ENCODE measurements at places on chromosomes 11 and 22.

GRCh38 chr22:29727131-29727523 is 7.3 kb downstream of the CABP7 start:
- DNase-seq, result no peak

DNA sequence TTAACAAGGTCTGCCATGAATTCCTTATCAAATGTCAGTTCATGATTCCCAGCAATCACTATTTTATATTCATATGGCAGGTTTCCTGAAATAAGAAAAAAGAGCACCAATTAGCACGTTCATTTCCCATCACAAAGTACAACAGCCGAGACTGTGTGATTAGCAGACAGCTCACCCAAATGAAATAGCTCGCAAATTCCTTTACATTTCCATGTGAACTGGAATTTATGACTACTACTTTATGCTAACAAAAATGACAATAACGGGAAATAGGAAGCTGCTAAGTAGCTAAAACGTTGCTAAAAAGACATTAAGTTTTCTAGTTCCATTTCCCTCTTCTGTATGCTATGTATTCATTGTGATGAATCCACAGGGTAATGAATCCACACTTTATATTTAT is 90.7 kb downstream of the MPPED2 start:
- DNase-seq, result no peak

- DNase-seq, result no peak
Observed at GRCh38 chr11:124475265-124475664, 29.8 kb upstream of the OR8B8 start.

DNA sequence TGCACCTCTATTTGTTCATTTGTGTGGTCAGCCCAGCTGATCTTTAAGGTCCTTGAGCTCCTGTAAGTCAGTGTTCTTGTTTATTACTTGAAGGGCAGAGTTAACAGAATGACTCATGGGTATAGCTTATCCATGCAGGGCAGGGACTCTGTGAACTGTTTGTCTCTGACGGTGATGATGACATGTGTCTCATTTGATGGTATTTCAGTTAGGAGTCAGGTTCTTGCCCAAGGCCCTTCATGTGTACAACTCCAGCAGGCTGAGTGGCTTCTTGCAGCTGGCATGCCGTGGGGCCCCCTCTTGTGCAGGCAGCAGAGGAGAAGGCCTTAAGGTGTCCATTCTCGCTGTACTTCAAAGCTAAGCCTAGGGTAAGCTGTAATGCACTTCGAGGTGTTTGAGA is 165.1 kb downstream of the DBX1 start:
- DNase-seq, result no peak

DNA sequence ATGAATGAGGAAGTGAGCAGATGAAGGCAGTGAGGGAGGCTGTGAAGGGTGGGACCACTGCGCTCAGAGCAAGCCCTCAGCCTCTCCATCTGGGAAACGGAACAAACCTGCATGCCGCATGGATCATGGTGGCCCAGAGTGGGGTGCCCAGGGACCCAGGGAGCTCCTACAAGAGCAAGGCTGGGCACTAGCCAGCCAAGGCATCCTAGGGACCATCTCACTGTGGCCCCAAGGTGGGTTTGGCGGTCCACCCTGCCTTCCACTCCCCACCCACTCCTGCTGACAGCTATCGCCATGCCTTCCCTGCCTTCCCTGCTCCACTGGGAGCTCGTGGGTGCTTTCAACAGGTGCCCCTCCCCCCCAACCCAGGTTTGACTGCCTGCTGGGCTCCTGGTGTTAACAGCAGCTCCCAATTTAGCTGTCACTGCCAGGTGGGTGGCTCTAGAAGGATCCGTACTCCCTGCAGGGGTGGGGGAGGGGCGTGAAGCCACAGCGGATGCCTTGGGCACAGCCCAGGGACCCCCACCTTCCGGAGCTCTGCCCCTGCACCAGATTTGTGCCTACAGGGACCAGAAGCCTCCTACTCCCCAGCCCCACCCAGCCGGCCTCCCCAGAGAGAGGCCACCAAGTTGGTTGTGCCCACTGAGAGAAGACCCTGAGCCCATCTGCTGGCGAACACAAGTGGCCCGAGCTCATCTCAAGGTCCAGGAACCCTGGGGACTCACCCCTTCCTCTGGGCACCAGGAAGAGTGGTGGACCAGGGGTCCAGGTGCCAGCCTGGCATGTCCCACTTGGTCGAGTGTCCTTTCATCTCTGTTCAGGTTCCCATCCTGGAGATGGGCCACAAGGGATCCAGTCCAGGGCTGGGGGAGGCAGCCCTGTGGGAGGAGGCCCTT is 29.7 kb upstream of the PRODH start:
- no peak for DNase-seq

GRCh38 chr11:134267461-134267860 is 8.7 kb upstream of the GLB1L3 start:
- no peak for DNase-seq

- DNase-seq, result no peak
Observed at GRCh38 chr11:31870609-31871309, 59.6 kb upstream of the PAX6 start.

DNA sequence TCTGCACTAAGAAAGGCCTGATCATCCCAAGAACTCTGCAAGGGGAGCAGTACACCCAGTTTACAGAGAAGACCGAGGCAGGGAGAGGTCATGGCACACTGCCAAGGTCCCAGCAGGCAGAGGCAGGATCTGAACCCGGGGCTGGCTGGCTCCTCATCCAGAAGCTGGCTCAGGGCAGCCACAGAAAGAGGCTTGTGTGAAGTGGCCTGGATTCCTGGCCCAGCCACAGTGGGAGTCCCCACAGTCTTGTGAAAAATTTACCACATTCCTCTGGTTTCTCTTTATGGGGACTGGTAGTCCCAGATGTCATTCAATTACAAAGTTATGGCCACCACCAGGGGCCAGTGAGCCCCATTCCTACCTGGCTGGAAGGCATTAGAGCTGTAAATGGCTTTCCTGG is 440.5 kb downstream of the MIAT start:
- DNase-seq, result no peak

DNA sequence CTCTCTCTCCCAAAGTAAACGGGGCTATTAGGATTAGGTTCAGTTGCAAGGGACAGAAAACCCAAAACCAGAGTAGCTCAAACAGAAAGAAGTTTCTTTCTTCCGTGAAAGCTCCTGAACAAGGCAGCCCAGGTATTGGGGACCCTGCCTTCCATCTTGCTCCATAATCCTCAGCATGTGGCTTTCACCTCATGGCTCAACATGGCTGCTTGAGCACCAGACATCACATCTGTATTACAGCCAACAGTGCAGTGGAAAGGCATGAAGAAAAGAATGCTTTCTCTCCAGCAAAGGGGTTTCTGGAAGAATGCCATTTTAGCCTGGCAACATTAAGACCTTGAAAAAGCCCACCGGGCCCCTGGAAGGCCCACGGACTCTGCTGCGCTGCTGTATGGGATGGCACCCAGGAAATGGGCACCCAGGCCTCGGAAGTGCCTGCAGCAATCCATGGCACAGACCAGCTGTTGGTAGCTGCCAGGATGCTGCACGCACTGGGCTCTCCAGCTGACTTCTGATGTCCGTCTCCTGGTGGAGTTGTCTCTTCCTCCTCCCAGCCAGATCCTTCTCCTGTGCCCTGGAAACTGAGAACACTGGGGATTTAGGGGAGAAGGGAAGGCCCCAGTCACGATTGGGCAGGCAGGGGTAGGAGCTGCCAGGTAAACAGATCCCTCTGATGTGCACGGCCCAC is 22.6 kb downstream of the PDGFB start:
- DNase-seq, result no peak

- DNase-seq, result no peak
Observed at GRCh38 chr11:108751444-108751843, 86.6 kb downstream of the DDX10 start.

- peak; percentile 57 for DNase-seq
Observed at GRCh38 chr11:72683782-72684200, 9.6 kb upstream of the PDE2A start.

GRCh38 chr11:38384568-38384967 is 1786.5 kb upstream of the RAG2 start:
- no peak for DNase-seq

GRCh38 chr11:122375687-122376399 is 259.8 kb upstream of the BLID start:
- DNase-seq, result no peak

DNA sequence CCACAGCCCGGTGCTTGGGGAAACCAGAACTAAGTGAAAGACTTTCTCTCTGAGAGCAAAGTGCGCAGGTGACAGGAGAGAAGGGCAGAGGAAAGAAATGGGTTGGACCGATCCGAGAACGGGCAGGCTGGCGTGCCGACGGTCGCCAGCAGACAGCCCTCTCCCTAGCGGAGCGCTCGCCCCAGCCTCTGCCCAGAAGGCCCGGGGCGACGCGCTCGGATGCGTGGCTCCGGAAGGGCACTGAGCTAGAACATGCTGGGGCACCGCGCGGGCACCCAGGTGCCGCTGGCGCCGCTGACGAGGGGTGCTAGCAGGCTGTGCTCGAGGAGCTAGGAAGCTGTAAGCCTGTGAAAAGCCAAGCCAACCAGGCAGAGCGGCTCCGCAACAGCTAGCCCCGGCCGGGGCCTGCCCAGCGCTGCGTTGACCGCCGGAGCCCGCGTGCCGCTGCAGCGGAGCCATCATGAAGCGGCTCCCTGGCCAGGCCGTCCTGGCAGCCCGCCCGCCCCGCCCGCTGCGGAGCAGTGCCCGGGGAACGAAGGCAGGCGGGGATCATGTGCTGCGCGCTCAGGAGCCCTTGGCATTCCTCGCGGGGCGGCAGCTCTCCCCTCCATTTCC is 22.1 kb upstream of the RRAS2 start:
- DNase-seq, result peak; percentile 61

DNA sequence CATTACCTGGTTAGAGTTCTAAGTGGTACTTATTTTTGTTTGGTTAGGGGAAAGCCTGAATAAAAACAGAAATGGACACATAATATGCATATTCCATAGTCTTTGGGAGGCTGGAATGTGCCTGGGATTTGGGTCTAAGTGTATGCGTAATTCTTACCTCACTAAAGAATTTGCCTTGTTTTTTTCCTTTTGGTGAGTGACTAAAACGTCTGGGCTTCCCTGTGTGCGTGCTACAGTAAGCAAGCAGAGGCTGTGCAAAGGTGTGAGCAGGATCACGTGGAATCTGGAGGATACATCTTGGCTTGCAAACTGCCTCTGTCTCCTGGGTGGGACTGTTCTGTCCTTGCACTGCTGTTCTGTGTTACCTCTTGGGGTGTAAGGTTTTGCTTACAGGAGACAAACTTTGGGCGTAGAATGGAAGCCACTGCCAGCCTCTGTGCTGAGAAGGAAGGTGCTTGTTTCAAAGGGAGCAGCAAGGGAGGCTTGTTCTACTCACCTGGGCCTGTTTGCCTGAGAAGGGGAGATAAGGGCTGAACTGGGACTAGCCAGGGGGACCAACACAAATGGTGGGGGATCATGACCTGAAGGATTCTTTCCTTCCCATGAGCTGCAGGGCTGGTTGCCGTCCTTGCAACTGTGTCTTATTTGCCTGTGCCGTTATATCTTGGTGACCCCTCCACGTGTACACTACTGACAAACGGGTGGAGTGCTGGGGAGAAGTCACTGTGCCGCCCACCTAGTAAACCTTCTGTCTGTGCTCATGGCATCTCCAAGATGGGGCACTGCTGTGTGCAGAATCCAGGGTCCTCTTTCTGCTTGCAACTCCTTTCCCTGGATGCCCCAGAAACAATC is 4.5 kb downstream of the NEAT1 start:
- DNase-seq, result no peak

- DNase-seq, result no peak
Observed at GRCh38 chr22:36830601-36831000, 13.8 kb upstream of the PVALB start.

DNA sequence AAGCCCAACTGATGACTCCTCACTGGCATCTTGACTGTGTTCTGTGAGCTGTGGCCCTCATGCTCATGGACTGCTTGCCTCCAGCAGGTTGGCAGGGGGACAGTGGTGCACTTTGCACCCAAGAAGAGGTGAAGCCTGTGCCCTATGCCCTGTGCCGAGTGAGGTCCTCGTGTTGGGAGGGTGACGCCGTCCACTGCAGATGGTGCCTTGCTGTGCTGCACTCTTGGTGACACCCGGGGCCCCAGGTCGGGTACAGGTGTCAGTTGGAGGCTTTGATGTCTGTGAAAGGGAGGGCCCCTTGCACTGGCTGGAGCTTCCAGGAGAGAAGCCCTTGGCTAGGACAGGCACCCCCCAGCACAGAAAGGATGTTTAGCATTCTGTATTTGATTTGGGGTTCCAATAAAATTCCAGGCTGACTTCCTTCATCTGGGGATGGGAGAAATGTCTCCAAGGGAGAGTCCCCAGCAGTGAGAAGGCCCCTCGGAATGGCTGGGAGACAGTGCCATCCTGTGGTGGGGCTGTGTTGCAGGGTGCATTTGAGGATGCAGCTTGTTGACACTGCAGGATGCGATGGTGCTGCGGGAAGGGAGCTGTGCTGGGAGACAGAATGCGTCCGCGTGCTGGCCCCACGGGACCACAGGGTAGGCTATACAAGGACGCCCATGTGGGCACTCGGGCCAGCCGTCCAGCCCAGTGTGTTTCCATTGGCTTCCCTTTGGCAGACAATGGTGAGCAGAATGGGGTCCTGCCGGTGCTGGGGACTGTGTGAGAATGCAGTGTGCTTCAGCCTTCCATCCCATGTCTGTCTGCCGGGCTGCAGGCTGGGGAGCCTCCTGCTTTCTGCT is 2.5 kb upstream of the ZDHHC8 start:
- no peak for DNase-seq
